ENCODE measurements at places on chromosomes 7 and 10. TPM values are rescaled to one million over a fixed set of nuclear protein-coding genes. Genes with fewer than 3 reads are reported as not detected.

Gene RFC2
- total RNA-seq: 4.9 TPM

Gene SEMA4G
- 4.1 TPM for total RNA-seq

Gene TAS2R39
- not detected for total RNA-seq

Gene NPY4R2
- not detected for total RNA-seq

Gene TWIST1
- 26.6 TPM for total RNA-seq

Data from uterus (tissue), 4 donors.